Thyroid gland (tissue), 4 donors: ENCODE measurements at places on chromosomes 3 and 15.

DNA sequence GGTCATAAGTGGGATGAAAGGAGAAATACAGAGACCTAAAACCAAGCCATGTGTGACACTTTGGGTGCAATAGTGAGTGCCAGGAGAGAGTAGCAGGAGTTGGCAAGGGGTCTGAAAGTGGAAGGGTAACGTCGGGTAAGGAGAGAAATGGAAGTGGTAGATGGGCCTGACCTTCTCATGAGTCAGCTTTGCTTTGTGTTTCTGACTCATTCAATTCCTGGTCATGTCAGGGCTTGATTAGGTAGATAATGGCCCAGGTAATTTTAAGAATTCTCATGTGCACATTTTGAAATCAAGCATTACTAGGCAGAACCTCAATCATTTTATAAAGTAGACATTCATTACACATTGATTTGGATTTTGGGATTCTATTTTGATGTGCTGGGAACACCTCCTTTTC is 262.5 kb downstream of the SOX2 start:
- DNase-seq: no peak

- peak; percentile 45 for DNase-seq
Measured at GRCh38 chr15:73704869-73705645, 20.9 kb downstream of the CD276 start.

DNA sequence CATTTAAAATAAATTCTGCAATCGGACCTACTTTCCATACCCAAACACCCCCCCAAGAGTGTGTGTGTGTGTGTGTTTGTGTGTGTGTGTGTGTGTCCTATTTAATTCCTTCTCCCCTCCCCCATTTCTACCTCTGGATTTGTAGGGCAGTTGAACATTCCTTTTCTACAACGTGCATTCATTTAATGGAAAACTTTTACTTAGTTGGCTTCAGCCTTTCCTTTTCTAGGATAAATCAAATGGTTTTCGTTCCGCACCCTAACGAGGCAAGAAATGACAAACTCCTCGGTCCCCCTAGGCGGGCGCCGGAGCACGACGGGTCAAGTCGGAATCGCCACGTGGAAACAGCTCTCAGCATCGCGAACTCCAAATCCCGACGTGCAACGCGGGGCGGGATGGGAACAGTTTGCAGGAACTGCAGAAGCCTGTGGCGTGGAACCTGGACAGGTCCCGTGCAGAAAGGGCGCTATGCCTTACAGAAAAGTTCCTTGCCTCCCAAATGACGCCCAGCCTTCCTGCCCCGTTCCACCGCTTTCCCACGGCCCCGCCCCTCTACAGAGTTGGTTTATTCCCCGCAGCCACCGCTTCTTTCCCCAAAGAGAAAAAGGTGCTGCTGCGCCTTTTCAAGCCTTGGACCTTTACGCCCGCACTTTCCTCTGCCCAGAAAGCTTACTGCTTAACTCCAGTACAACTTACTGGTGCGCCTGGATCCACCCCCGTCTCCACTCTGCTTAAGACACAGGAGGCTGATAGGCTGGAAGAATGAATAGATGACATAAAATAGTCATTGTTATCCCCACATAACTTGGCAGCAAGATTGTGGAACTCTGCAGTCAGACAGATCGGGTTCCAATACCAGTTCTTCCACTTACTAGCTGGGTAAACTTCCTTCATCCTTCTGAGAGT is 1.1 kb upstream of the EIF2B5 start:
- peak; percentile 90 for DNase-seq

DNA sequence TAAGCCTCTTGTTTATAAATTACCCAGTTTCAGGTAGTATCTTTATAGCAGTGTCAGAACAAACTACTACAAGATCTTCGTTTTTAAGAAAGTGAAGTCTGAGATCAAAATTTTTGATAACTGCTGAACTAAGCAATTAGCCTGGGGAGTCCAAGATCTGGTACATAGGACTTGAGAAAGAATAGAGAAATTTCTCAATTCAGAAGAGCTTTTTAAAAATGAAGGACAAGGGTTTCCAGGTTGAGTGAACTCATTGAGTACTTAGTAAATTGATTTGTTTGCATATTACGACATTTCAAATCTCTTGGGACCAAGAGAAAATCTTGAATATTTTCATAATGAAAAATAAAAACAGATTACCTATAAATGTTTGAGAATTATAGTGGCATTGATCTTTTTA is 386.6 kb upstream of the THRB start:
- DNase-seq: no peak

- DNase-seq: no peak
Measured at GRCh38 chr15:32700501-32701150, 17.2 kb upstream of the GREM1 start.

- DNase-seq: no peak
Measured at GRCh38 chr3:170043506-170043905, 5.7 kb downstream of the GPR160 start.

- no peak for DNase-seq
Measured at GRCh38 chr15:93278006-93278405, 189.0 kb upstream of the RGMA start.

DNA sequence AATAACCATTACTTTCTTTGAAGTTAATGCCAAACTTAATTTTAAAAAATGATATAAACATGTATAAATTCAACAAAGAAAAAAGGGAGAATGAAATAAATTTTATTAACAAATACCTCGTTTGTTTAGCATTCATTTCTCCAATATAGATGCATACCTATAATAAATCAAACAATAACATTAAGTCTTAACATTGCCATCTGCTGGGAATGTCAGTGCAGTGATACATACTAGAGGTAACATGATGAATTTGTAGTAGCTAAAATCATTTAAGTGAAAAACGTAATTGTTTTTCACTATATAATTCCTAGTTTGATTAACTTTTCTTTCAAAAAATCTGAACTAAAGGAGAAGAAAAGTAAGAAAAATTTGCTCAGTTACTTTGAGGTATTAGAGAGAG is 340.2 kb upstream of the CBLB start:
- no peak for DNase-seq

DNA sequence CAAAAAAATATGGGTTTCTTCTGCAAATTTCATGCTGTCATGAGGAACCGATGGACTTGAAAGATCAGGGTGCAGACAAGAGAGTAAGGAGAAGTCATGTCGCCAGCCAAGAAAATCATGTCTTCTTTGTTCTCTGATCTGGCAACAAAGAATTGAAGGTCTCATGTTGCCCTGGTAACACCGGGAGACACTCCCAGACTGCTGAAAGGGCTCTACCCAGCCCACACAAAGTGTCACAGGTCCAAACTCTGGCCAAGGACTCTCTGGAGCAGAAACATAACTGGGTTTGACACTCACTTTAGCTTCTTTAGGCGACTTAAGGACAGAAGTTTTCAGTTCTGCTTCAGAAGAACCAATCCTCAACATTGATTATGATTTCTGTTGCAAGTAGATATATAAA is 42.9 kb downstream of the SIDT1 start:
- DNase-seq: peak; percentile 57

DNA sequence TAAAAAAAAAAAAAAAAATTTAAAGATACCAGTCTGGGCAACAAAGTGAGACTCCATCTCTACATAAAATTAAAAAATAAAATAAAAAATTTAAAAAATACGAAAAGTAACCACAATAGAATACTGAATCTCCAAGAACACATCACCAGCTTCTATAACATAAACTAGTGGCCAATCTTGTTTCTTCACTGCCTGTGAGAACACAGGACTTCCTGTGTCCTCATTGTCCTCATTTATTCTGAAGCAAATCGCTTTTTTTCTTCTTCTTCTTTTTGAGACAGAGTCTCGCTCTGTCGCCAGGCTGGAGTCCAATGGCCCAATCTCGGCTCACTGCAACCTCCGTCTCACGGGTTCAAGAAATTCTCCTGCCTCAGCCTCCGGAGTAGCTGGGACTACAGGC is 28.6 kb upstream of the RAB7A start:
- DNase-seq: no peak

DNA sequence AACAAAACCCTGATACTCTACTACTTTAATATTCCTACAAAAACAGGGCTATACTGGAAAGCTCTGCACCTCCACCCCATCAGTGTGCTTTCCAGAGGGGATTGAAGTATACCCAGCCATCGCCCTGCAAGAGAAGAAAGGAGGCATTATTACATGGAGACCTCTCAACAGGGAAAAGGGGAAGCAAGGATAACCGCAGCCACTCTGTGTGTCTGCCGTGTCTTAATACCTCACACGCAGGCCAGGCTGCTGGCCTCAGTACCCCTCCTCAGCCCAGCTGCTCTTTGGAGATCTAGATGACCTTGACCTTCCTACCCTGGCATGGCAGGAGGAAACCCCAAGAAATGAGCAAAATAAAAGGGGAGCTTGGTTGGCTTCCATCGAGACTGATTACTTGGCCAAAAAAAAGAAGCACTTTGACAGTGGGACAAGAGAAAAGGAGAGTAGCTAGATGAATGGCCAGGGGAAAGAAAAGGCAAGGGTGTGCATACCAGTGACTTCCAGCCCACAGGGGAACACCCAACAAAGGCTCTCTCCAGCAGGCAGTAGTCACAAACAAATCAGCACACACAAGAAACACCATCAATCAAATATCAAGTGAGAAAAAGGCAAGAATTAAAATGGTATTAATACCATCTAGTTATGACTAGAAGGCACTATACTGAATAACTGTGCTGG is 129.4 kb downstream of the STT3B start:
- no peak for DNase-seq

DNA sequence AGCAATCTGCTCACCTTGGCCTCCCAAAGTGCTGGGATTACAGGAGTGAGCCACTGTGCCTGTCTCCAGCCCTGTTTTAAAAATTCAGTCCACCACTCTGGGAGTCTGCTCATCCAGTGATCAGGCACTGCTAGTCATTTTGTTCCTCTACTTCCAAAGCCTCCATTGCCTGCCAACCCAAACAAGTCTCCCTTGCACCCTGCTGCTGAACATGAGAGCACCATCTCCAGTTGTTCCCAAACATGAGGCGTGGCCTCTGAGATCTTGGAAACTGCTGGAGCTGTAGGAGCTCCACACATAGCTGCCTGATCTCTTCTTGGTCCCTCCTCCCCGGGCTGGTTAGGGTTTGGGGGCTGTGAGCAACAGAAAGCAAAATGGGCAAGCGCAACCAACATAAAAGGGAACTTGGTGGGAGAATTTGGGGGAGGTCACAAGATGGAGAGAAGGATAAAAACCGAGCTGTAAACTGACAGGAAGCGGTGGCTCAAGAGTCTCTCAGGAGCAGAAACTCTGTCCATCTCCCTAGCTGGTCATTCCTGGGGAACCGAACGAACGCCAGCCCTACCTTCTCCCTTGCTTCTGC is 49.6 kb upstream of the TLE3 start:
- no peak for DNase-seq

DNA sequence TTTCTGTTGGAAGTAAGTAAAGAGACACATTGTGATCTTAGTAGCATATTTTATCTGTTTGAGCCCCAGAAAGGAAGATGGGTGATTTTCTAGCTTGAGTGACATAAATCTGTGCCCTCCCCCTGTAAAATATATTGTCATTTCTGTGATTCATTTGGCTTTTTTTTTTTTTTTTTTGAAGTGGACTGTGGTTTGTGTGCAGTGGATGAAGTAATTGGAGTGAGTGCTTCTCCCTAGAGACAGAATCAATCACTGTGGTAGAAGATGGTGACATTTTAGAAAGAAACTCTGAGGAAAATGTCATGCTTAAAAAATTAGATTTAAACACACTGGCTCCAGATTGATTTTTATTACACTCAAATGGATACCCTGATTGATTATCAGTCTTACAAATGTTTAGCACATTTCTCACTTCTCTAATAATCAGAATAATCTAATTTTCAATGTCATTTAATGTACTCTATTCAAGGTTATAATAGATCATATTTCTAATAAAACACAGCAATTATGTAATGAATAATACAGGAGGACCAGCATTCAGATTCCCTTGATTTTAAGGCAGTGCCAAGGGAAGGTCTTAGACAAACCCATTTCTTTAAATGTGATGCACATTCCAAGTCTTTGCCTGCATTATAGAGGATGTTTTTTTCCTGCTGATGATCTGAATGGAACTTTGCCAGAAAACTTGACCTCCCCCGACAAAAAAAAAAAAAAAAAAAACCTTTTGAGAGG is 116.6 kb downstream of the TOP2B start:
- DNase-seq: no peak

DNA sequence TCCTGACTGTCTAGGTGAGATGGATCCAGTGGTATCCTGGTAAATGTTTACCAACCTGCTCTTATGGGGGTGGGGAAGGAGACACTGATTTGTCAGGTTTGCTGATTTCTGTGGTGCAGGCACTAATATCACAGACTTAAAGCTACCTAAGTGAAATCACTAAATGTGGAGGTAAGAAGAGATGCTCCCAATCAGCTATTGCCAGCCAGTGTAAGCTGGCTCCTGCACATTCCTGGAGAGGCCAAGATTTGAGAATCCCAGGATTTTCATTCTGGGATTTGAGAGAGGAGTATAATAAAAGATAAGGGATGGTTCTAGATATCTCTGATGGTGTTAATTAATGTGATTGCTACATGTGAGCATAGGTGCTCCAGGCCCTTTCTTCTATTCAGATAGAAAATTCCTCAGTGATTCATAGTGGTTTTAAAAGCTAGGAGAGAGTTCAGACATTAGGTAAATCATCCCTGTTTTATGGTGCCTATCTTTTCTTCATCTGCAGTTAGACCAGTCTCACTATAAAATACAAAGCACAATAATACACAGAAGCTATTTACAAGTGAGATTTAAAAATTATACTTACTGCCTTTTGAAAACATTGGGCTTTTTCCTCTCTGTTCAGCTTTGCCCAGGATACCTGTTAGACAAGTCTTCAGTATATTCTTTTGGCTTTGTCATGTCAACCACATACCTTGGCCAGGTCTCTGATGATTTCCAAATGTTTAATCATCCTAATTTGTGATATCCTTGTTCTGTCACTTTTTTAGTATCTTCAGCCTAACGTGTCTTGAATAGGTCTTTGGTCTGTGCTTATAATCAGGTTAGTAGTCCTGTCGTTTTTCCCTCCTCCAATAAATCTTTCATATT is 90.9 kb downstream of the MBNL1 start:
- no peak for DNase-seq

GRCh38 chr3:52162250-52162872 is 8.1 kb upstream of the POC1A start:
- DNase-seq: no peak

DNA sequence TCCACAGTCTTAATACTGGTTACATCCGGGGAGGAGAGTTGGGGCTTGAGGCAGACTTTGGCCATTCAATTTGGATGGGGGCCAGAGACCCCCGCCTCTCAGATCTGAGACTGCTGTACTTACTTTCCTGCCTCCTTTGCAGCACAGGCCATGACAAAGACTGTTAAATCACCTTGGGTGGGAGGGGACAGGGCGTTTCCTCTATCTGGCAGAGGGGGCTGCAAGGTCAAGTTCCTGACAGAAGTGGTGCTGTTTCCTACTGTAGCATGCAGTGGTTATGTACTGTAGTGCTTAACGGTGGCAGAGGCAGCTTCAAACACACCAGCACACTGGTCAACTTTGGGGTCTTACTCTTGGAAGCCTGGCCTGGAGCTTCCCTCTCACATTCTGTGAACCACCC is 261.2 kb upstream of the LRRFIP2 start:
- no peak for DNase-seq

GRCh38 chr3:175392653-175393052 is 533.5 kb downstream of the NAALADL2 start:
- DNase-seq: no peak

GRCh38 chr3:146157325-146158060 is 3.5 kb downstream of the PLOD2 start:
- no peak for DNase-seq

- no peak for DNase-seq
Measured at GRCh38 chr15:47846128-47846868, 129.0 kb downstream of the SEMA6D start.
